Hepatocyte (in vitro differentiated cells): ENCODE measurements at places on chromosomes 4 and X. TPM values are rescaled to one million over a fixed set of nuclear protein-coding genes. Genes with fewer than 3 reads are reported as not detected.

DNA sequence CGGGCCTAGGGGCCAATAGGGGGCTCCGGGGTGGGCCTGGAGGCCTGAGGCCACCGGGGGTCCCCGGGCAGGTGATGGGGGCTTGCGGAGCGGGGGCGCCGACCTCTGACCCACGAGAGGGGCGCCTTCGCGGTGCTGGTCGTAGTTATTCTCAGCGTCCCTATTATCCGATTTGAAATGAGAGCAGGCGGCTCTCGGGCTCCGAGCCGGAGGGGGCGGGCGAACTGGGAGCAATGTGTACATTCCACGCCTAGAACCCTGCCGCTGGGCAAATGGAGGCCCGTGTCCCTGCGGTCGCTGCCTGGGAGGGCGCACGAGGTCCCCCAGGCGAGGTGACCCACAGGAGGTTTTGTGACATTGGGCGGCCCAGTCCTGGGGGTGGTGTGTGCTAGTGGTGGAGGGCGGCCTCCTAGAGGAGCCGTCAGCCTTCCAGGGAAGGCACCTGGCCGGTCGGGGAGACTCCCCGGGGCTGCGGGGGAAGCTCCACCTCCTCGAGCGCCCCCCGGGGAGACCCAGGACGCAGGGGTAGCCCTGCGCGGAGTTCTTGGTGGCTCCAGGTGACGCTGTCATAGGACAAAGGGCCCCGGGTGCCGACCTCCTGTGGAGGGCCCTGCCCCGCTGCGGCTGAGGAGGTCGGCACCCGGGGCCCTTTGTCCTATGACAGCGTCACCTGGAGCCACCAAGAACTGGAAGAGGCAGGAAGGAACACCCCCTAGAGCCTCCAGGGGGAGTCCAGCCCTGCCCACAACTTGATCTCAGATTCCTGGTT, 102.6 kb upstream of the PRKX start:
- DNase-seq = peak; percentile 65

- no peak for DNase-seq
Observed at GRCh38 chrX:98459669-98460068, 1576.0 kb downstream of the RPA4 start.

DNA sequence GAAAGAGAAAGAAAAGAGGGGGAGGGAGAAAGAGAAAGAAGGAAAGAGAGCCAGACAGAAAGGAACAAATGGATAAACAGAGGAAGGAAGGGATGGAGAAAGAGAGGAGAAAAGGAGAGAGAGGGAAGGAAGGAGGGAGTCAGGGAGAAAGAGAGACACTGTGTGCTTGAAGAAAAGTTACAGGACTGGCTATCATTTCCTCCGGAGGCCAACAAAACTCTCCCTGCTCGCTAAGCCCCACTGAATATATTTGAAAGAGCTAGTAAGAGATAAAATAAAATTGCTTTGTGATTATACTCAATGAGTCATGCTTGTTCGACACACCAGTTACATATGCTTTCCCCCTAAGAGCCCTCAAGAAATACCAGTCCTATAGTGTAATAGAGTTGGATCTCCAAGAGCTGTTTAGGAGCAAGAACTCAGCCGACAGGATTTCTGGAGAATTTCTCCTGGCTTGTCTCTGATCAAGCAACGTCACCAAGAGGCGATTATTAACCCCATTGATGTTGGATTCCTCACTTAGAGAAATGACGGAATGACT, 102.2 kb downstream of the MXRA5 start:
- peak; percentile 46 for DNase-seq

- DNase-seq = no peak
Observed at GRCh38 chr4:184313058-184313581, 95.4 kb upstream of the ENPP6 start.

DNA sequence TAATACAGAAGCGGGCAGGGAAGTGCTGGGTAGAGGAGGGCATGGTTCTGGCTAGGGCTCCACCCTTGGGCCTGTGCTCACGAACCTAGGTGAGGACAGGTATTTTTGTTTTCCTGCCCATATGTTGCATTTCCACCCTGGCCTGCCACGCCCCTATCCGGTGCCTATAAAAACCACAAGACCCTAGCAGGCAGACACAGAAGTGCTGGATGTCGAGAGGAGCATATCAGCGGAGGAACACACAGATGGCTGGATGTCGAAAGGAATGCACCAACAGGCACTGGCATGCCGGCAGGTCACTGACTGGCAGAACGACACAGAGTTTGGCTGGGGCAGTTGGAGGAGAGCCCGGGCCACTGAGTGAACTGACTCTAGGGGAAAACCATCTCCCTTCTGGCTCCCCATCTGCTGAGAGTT, 316.6 kb upstream of the BOD1L1 start:
- no peak for DNase-seq

DNA sequence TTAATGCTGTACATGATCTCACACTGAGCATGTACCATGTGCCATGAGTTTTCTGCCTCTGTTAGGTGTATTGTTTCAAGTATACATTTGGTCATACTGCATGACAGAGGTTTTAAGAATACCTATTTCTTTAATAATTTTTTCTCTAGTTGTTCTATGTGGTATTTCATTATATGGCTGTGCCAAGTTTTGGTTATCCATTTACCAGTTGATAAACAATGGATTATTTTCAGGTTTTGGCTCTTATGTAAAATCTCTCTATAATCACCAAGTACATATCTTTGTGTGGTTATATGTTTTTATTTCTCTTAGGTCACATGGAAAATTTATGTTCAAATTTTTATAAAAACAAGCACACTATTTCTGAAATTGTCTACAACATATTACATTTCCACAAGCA, 221.9 kb downstream of the GPM6A start:
- DNase-seq = no peak

GRCh38 chrX:79139446-79139845, 5.0 kb upstream of the GPR174 start:
- no peak for DNase-seq

DNA sequence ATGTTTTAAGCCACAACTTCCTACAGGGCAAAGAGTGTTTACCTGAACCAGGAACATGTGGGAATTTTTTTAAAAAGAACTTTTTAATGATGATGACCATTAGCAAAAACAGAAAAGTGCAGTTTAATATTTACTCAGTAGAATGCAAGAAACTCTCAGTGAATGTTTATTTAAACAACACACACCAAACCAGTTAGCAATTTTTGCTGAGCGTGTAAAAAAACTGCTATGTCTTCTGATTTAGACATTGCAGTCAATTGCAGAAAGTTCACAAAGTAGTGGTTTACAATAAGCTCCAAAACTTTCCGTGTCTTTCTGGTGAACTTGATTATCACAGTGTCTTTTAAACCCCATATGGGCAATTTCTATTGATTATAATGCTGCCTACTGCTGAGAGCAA, 273.7 kb upstream of the DIAPH2 start:
- no peak for DNase-seq

Gene SLC9A6
- 12.8 and 21.6 TPM in 2 replicates for total RNA-seq

Gene FABP2
- total RNA-seq = 6.3 and 10.7 TPM in 2 replicates

Gene SPANXC
- total RNA-seq = not detected in 2 replicates

Gene DUSP21
- total RNA-seq = not detected in 2 replicates
